Substantia nigra (tissue), 51 donors: ENCODE measurements at places on chromosomes 5 and 9.

DNA sequence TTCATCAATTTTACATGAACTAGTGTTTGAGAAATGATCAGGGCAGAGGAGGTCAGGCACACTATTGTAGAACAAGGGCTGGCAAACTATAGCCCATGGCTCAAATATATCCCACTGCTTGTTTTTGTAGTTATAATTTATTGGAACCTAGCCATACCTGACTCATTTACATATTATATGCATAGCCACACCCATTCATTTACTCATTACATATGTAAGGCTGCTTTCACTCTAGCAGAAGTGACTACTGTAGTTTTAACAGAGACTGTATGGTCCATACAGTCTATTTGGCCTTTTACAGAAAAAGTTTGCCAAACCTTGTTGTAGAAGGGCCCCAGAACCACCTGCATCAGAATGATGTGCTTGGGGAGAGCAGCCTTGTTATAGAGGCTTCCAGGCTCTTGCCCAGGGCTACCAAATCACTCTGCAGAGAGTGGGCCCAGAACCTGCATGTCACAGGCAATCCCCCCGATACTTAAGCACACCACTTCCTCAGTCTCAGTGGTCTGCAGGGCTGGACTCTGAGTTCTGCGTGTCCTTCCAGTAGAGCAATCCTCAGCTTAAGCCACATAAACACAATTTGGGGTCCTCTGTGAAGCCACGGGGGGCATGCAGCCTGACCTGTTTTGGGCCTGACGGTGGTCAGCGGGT lies 6.7 kb downstream of the ANKS6 start:
- DNase-seq = no peak

DNA sequence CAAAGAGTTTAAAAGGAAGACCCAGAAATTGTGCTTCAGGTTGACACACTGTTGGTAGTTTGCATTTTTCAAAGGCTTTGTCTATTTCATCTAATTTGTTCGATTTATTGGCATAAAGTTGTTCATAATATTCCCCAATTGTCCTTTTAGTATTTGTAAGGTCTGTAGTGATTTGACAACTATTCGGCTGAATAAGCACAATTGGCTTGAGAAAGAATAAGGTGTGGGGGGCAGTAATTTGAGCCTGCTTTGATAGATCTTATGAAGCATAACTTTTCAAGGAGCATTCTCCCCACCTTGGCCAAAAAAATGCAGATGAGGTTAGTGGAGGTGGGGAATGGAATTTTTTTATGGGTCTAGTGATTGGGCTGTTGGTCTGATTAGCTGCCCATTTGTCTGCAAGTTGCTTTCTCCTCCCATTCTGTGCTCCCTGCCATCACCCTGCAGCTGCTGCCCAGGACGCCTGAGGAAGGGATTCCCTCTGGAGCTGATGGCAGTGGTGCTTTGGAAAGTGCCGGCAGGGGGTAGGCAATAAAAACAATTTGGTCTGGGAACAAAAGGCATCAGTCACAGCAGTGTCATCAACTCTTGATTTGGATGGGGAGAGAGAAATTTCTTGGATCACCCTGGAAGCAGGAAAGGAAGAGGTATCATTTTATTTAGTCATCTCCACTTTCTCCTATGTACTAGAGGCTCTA lies 26.6 kb downstream of the WNT8A start:
- DNase-seq = no peak

DNA sequence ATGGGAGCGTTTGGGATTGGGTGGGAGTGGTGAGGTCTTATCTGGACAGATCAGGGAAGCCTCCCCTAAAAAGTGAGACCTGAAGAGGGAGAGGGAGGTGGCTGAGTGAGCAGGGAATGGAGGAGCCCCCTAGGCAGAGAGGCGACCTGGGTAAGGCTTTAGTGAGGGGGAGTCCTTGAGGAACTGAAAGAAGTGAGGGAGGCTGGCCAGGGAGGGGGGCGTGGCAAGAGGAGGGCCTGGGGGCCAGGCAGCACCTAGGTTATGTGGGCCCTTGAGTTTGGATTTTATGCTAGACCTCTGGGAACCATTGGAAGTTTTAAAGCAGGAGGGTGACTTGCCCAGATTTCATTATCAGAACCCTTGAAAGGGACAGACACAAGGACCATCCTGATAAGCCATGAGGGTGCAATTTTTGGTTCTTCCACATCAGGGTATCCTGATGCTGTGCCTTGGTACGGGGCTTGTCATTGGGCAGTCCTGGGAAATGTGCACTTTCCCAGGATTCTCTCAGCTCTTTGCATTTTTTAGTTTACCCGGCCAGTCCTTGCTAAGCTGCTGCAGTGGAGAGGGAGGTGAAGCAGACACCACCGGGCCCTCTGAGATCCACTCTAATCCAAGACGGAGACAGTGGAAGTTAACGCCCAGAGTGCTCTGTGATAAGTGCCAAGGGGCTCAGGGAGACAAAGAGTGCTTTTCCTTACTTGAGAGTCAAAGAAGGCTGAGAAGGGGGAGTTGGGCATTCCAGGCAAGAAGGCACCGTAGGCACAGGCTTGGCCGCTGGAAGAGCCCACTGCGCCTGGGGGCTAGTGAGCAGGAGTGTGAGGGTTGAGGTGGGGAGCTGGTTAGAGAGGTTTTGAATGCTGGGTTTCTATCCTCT lies 16.1 kb downstream of the GSN start:
- no peak for DNase-seq

GRCh38 chr5:139076111-139076510 lies 122.1 kb downstream of the SIL1 start:
- no peak for DNase-seq

GRCh38 chr9:130352586-130353285 lies 87.2 kb downstream of the HMCN2 start:
- DNase-seq = no peak

DNA sequence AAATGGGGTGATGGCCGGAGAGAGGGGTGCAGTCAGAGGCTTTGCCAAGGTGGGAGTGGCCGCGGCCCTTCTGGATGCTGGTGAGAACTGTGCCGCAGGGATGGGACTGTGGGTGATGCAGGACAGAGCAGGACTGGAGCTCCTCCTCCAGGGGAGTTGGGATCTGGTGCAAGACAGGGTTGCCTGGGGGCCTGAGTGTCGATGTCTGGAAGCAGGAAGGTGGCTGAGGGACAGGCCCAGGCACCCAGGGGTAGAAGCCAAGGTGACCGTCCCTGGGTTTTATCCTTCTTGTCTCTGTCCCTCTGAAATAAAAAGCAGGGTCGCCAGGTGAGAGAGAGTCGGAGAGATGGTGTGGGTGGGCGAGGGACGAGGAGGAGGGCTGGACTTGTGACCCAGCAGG lies 89.1 kb upstream of the IER5L start:
- DNase-seq = no peak

DNA sequence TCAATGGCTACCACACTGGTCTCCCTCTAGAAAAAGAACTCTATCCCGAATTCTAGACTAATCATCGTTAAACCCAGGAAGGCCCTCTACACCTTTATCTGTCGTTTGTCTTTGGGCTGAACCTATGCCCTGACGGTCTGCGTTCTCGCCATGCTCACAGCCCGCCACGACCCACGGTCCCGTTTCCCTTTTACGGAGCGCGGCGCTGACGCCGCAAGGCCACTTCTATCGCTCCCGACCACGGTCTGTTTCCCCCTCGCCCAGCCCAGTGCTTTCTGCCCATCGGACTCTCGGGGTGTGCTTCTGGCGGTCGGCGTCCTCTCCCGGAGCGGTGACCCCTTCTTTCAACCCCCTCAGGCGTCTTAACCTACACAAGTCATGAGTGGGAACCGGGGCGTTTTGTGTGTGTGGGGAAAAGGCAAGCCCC lies 974 bp downstream of the C9orf40 start:
- peak; percentile 54 for DNase-seq

- DNase-seq = no peak
Measured at GRCh38 chr9:124444166-124444565, 6.1 kb upstream of the ADGRD2 start.

DNA sequence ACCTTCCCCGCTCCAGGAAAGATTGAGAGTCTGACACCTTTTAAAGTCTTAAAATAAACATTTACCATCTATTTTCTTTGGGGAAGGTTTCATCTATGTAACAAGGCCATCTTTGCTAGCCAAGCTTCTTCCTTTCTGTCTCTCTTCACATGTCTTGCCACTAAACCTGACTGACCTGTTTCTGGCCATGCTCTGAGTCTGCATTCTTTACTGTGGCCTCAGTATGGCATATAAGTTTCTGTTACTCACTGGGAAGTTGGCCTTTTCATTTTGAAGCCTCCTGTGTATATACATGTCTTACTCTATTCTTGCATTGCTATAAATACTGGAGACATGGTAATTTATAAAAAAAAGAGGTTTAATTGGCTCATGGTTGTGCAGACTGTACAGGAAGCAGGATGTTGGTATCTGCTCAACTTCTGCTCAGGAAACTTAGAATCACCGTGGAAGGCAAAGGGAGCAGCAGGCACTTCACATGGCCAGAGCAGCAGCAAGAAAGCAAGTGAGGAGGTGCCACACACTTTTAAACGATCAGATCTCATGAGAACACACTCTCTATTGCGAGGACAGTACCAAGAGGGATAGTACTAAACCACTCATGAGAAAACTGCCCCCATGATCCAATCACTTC lies 48.1 kb downstream of the KCNV2 start:
- DNase-seq = no peak

GRCh38 chr5:143001764-143002351 lies 231.7 kb downstream of the ARHGAP26 start:
- DNase-seq = no peak

DNA sequence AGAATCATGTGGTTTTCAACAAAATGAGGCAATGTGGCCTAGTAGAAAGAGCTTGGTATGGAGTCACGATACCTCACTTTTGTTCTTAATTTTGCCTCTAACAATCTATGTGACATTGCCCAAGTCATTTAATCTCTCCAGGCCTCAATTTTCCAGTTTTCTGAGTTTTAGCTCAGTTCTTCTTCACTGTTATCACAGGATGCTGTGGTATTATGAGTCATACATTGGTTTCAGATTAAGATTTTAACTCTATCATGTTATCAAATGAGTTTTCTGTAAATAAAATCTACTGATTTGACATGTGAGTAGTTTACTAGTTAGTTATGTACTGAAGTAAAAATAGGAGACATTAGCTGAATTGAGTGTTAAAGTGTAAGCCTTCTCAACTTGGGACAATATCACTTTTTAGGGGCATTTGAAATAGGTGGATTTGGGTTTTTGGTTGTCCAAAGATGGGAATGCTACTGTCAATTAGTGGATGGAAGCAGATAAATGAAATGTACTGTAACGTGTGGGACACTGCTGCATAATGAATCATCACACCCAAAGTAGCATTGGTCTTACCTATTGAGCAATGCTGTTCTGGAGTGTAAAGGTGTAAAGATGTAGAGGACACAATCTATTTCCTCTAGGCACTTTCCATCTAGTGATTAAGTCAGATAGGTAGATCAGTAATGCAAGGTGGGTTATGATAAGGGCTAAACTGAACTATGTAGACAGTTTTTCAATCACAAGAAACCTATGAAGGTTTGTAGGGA lies 73.3 kb downstream of the NNT start:
- DNase-seq = no peak

DNA sequence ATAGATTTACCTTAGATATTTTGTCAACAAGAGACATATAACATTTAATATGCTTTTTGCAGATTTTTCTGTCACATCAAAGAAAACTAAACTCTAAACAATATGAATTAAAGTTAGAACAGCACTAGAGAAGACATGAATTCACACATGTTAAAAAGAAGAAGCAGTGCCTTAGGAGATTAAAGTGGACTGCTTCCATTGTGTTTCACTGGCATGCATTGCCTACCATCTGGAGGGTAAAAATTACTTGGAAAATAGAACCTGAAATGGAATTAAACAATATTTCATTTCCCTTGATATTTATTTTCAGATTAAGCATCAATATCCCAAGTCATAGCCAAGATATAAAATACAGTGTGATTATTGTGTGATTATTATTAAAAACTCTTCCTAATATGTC lies 319.4 kb upstream of the CDH18 start:
- no peak for DNase-seq

DNA sequence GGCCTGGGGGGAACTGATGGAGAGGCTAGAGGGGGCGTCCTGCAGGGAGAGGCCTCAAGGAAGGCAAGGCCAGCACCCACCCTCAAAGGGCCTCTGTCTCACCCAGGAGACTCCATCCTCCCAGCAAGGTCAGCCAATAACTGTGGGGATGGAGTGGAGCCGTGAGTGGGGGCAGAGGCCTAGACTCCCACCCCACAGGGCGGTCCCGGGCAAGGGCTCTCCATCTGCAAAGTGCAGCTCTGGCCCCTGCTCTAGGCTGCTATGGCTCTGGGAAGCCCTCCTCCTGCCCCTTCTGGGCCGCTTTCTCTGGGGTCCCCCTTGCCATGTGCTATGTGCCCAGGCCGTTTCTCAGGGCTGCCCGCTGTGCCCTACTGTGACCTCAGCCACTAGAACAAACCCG lies 14.0 kb downstream of the FPGS start:
- no peak for DNase-seq

- no peak for DNase-seq
Measured at GRCh38 chr5:139494832-139495231, 12.3 kb upstream of the STING1 start.

GRCh38 chr5:67082941-67083340 lies 113.7 kb downstream of the CD180 start:
- no peak for DNase-seq

GRCh38 chr9:19513671-19514275 lies 105.0 kb downstream of the ACER2 start:
- no peak for DNase-seq

DNA sequence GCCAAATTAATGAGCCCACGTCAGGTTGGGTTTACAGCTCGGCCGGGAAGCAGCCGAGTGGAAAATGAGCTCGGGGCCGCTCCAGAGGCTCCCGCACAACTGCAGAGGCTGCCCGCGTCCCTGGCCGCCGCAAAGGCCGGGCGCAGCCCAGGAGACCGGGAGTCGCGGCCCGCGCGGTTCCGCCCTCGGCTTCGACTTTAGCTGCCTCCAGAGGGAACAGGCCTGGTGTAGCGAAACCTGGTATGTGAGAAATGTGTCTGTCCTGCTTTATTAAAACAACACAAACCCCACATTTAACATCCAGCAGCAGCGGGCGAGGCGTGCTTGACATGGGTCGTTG lies 66.2 kb downstream of the FOXD1 start:
- no peak for DNase-seq

GRCh38 chr5:1660001-1660400 lies 136.2 kb upstream of the LPCAT1 start:
- no peak for DNase-seq

GRCh38 chr5:172642051-172642409 lies 967 bp downstream of the NEURL1B start:
- DNase-seq = no peak

- DNase-seq = no peak
Measured at GRCh38 chr5:148685520-148686134, 31.3 kb upstream of the HTR4 start.
